ENCODE measurements at places on chromosomes 2 and 18.

DNA sequence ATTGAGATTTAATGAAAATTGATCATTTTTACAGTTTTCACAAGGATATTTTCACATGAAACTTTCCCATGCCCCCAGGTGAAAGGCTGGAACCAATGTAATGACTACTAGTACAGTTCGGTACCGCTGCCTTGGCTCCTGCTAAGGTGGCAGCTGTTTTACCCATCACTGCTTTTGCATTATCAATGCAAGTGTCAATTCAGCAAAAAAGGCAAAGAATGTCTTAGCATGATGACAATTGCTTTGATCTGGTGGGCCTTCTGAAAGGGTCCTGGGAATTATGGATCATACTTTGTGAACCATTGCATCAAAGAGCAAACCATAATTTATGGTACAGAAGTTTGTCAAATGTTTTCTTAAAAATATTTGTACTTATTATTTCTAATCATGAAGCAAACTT, 107.2 kb downstream of the KYNU start:
- DNase-seq: no peak

DNA sequence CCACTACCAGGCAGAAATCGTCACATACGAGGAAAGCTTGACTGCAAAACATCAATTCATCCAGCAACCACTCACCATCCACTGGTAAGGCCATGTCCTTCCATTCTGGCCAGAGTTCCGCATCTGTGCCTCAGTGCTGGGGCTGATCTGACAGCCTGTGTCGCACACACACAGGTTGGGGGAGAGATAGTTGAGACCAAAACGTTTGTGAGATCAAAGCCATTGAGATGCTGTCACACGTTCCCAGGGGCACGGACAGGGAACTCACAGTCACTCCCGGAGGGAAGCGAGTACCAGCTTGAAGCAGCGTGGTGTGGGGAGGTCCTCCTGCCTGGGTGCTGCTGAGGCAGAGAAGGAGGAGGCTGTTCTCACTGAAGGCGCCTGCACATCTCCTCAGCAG, 458.5 kb upstream of the SALL3 start:
- no peak for DNase-seq

DNA sequence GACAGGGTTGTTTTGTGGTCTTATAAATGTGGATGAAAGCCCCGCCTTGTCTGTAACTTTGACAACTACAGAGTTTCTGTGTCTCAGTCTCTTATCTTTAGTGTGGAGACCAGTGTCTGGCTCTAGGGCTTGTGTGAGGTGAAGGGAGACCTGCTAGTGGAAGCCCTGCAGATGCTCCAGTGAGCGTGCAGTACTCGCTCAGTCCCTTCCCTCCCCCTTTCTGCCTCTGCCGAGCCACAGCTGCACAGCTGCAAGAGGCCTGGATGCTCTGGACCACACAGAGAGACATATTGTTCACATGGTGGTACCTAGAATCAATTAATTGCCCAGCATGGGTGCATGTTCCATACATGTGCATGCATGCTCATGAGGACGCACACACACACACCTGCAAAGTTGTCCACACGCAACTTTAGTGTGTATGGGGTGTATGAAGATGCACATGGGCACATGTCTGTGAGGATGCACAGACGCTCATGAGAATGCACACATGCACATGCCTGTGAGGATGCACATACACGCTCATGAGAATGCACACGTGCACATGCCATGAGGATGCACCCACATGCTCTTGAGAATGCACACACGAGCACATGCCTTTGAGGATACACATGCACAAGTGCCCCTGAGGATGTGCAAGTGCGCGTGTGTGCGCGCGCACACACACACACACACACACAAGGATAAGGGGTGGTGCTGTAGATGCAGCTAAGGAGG, 282.1 kb upstream of the HS6ST1 start:
- no peak for DNase-seq

- no peak for DNase-seq
These were observed 6.5 kb downstream of the MOGAT1 start for GRCh38 chr2:222677981-222678380.

DNA sequence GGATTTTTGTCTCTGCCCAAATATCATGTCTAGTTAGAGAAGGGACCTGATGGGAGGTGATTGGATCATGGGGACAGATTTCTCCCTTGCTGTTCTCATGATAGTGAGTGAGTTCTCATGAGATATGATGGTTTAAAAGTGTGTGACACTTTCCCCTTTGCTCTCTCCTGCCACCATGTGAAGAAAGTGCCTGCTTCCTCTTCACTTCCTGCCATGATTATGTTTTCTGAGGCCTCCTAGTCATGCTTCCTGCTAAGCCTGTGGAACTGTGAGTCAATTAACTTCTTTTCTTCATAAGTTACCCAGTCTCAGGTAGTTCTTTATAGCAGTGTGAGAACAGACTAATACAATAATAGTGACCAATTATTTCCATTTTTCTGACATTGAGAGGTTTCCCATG, 167.3 kb upstream of the CYRIA start:
- no peak for DNase-seq

- DNase-seq: peak; percentile 19
These were observed 26.5 kb downstream of the PPP4R3B start for GRCh38 chr2:55590810-55591440.

DNA sequence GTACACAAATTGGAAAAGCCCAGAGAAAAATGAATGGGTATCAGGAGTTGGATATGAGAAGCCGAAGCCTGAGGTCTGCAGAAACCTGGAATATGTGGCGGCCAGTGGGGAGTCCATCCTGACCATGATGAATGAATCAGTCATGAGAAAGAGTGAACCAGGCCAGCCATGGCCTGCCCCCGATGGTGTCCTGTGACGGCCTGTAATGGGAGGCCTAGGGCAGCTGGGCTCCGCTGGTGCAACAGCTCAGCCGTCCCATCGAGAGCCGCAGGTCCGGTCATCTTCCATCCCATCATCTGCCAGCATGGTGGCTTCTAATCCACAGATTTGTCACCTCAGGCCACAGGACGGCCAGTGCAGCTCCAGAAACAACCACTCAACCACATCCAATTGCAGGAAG, 116.4 kb downstream of the PDCL3 start:
- DNase-seq: no peak

DNA sequence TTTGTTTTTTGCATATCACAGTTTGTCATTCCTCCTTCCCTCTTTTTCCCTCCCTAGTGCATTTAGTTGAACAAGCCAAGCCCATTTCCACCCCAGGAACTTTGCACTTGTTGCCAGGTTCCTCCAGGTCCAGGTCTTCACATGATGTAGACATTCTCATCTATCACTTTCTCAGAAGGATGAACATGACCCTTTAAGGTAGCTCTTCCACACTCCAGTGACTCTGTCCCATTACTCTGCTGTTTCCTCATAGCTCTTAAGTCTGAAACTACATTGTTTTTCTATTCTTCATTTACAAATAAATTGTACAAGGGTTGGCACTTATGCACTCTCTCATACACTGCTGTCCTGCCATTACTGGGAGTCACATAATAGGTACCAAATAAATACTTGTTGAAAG, 6.1 kb downstream of the KYNU start:
- DNase-seq: no peak

GRCh38 chr2:152019732-152020131, 79.1 kb downstream of the CACNB4 start:
- DNase-seq: no peak

DNA sequence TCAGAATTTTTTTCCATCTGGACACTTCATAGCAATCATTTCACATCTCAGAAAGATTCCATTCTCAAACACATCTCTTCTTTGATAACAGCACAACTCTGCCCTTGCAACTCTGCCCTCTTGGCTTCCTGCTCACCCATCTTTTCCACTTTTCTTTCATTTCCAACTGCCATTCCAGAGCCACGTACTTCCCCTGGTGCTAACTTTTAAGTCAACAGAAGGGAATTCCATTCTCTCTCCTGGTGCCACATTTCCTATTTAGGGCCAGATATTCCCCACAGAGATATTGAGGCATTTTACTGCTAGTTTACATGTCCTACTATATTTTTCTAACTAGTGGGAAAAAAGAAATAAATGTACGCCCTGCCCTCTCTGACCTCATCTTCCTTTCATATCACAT, 590.2 kb downstream of the ARHGAP15 start:
- no peak for DNase-seq

GRCh38 chr18:24400587-24400986, 3.0 kb upstream of the OSBPL1A start:
- DNase-seq: no peak

DNA sequence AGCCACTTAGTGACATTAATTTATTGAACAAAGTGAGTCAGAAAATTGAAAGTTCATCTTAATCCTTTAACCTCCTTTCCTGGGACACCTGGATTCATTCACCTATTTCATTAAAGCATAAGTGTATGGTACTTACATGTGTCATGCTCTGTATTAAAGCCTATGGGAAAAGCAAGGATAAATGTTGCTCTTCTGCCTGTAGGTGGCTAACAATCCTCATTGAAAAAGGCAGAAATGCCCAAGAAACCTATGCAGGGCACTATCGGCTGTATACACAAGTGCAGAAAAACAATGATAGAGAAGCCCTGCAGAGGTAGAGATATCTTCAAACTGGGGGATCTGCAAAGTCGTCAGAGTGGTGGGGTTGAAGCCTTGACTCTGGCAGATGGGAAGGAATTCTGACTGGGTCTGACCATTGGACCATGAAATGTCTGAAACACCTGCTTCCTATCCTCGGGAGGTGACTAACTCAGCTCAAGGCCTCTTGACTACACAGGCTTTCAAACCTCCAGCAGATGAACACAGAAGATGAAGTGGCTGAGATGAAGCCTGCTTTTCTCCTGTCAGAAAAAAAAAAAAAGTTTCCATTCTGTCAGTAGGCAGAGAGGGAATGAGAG, 83.1 kb downstream of the DCC start:
- DNase-seq: no peak

GRCh38 chr2:1751767-1752725, 7.7 kb upstream of the PXDN start:
- DNase-seq: no peak

- no peak for DNase-seq
These were observed 445.8 kb upstream of the RAB12 start for GRCh38 chr18:8163286-8163959.

- DNase-seq: no peak
These were observed 45.3 kb upstream of the PDK1 start for GRCh38 chr2:172510548-172510947.

DNA sequence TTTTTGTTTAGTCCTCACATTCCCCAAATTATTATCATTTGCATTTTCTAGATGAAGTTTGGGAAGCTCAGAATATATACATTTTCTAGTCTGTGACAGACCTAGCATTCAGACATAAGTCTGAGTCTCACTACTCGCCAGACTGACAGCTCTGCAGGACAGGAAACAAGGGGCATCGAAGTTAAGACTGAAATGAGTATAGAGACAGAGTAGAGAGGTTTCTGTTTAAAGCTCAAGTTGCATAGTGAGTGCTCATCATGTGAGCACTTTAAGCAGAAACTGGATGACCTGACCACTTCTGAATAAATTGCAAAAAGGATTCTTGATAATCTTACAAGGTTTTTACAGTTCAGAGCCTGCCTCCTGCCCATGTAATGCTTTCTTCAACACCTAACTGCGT, 1.1 kb downstream of the HADHB start:
- DNase-seq: no peak

DNA sequence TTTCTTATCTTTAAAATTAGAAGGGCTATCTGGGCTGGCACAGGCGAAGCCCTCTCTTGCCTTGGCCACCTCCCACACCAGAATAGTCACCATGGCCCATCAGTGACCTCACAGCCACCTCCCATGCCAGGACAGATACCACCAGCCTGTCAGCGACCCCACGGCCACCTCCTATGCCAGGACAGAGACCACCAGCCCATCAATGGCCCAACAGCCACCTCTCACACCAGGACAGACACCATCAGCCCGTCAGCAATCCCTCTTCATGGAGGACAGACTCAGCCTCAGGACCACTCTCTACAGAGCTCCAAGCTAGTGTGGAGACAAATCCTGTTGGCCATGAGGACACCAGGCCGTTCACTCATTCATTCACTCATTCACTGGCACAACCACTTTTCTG, 74.6 kb downstream of the ASB1 start:
- DNase-seq: no peak

GRCh38 chr2:88265352-88266303, 95.5 kb downstream of the THNSL2 start:
- DNase-seq: no peak

DNA sequence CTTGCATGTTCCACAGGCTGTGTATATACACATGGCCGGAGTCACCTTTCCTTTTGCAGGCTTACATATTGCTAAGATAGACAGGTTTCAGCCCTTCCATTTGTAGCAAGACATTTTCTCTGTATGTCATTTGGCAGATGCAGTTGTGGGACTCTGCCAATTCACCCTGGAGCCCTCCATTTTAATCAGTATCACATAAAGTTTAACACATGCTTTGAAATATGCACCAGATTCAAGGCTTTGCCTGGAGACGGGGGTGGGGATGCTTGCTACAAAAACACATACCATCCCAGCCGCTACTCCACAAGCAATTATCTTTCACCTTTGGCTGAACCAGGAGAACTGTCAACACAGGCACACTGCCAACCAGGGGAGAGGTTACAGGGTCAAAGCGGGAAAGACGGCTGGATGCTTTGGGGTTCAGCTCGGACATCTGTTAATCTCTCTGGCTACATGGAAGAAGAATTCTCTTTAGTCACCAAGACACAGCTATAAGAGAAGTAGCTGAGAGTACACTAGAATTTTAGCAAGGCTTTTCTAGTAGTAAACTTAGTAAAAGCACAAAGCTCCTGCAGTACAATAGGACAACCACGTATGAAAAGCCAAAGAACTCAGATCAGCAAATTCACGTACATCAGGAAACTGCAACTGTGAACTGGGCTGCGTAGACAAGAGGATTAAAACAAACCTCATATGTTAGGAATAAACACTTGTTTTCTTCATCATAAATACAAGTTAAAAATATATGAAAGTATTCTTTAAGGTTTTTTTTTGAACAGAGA, 130.9 kb downstream of the EXOC6B start:
- DNase-seq: peak; percentile 66

- DNase-seq: no peak
These were observed 9.6 kb downstream of the STPG4 start for GRCh38 chr2:47145466-47145865.

DNA sequence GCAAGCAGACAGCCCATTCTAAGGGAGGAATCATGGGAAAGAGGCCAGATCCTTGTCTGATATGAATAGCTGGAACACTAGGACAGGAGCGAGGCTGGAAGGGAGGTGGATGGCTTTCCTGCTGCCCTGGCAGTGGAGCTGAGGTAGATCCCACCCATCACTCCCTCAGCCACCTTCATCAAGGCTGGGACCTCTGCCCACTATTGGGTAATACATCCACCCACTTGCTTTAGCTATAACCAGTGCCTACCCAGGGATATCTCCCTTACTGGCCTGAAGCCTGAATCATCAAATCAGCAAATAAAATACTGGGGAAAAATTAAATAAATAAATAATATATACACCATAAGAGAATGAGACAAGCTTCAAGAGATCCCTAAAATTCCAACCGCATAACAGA, 183.2 kb upstream of the KYNU start:
- no peak for DNase-seq

Measured in fibroblast of skin of left biceps (primary cell).